Stimulated activated CD4-positive, alpha-beta T cell treated with anti-CD3 and anti-CD28 coated beads, Interleukin-4, amount 100 ng/mL, for 48 hours (primary cell): ENCODE measurements at places on chromosomes 3 and 15.

- no peak for DNase-seq
Observed at GRCh38 chr15:90710436-90711027, 6.6 kb upstream of the BLM start.

GRCh38 chr3:186693843-186694242 is 23.3 kb upstream of the KNG1 start:
- no peak for DNase-seq

DNA sequence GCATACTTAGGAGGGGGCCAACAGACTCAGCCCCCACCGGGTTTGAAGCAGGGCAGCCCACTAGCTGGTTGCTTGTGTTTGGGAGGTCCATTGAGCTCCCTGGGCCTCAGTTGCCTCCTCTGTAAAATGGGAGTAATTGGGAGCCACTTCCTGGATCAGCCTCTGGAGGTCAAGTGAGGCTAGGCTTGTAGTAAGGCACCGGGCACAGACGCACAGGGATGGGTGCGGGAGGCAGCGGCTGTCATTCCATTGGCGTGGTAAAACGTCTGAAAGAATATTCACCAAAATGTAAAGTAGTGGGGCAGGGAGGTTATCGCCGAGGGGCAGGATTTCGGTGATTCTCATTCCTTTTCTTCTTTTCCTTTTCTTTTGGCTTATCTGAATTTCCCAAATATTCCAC is 64.6 kb downstream of the TLE3 start:
- no peak for DNase-seq

DNA sequence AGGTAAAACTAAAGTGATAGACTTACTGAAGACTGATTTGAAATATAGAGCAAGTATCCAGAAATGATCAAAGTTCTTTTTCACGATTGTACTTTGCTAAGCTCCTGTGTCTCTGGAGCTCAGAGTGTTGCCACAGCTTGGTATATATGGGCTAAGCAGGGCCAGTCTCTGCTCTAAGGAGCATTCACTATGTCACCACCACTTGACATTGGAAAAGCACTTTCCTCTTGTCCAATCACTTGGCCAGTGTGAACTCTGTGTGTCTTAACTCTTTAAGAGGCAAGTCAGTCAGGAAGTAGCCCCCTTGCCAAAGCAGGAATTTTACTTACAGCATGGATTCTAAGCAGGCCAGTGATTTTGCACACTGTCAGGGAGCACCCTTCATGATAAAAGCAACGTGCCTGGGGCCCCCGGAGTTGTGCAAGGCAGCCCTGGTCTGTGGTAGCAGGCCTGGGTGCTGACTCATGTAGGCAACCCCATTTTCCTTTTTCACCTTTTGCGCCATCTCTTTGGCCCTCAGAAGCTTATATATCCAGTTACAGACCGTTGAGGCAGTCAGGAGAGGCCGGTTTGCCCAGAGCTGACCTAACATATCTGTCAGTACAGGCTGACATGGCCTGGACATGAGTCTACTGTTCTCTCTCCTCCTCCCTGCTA is 73.0 kb downstream of the HCN4 start:
- DNase-seq, result no peak
